ENCODE measurements at places on chromosomes 2 and 18.

GRCh38 chr2:9178110-9178903 lies 28.3 kb upstream of the ASAP2 start:
- DNase-seq, result no peak

DNA sequence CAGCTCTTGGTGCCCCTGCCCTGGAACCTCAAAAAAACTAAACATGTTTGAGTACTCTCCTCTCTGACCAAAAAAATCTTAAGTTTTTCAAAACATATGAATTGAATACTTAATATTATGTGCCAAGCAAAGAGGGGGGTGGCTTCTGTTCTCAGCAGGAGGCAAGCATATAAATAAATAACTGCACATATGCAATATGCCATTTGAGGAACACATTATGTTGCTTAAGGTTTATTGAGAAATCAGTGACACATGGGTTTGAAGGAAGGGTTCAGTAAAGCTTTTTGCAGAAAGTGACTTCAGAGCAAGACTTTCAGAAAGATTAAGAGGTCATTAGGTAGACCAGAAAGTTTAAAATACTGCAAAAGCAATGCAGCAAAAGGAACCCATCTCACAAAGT lies 429.2 kb downstream of the TDRD15 start:
- DNase-seq, result no peak

DNA sequence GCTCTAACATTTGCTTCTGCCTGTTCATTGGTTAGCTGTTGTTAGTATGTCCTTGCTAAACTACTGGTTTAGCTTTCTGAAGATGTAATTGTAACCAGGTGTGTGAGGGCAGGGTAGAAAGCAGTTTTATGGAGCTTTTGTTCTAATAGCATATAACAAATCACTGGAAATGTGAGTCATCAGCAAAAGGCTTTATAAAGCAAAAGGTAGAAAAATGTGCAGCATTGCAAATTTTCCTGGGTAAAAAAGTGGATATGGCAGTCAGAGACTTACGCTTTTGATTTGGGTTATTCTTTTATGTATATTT lies 85.3 kb downstream of the ZNF407 start:
- no peak for DNase-seq

DNA sequence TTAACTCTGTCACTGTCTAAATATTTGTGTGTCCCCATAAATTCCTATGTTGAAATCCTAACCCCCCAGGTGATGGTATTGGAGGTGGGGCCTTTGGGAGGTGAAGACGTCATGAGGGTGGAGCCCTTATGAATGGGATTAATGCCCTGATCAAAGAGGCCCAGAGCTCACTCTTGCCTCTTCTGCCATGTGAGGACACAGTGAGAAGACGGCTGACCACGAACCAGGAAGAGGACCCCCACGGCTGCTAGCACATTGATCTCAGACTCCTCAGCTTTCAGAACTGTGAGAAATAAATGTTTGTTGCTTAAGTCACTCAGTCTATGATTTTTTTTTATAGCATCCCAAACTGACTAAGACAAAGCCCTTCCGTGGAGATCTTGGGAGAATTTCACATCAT lies 71.2 kb downstream of the BCL2L11 start:
- DNase-seq, result no peak

- DNase-seq, result no peak
Measured at GRCh38 chr2:114754907-114755563, 312.6 kb downstream of the DPP10 start.
